Panc1 (cell line): ENCODE measurements at places on chromosomes 3 and 15.
A peak's percentile ranks its signal among the peaks of the same experiment; 100 is the strongest.

- DNase-seq: no peak
These were observed 39.1 kb downstream of the ATP2C1 start for GRCh38 chr3:130932979-130933378.

GRCh38 chr15:56765251-56765650 lies 31.9 kb upstream of the ZNF280D start:
- no peak for DNase-seq

DNA sequence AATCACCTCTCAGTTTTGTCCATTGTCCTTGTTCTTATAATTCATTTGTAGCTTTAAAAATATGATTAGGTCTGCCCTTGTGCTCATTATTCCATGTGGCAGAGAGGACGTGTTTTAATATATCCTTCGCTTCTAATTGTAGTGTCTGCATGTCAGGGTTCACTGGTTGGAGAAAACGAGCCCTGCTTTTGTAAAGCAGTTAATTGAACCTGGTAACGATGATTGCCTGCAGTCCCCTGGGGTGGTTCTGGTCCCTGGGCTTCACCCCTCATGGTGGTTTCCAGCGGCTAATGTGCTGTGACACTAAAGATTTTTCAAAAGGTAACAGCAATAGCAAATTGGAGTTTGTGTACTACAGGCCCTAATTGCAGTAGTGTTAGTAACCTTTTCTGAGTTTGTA lies 299.6 kb downstream of the CACNA2D3 start:
- no peak for DNase-seq

DNA sequence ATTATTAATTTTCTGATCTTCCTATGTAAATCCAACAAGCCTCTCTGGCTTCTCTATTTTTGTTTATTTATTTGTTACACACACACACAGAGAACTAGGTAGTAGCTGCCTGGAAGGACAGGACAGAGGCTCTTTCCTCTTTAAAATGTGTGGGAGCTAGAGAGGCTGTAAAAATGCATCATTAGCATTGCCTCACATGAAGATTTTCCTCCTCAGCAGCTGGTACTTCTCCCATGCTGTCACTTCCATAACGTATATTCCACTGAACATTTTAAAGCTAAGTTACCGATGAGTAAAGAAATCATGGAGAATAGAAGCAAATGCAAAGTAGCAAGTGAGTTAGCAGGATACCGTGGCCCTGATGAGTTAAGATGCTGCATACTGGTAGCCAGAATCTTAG lies 63.9 kb downstream of the IMPG2 start:
- DNase-seq: no peak

DNA sequence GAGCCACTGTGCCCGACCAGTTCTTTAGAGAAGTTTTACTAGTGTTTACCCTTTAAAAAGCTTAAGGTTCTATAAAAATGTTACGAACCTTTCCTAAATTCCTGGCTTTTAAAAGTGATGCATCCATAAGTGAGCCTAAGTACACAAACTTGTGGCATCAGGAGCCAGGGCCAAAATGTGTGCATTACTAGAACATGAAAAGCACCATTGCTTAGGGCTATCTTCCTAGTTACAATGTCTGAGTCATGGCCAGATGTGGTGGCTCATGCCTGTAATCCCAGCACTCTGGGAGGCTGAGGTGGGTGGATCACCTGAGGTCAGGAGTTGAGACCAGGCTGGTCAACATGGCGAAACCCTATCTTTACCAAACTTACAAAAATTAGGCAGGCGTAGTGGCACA lies 39.9 kb downstream of the LEO1 start:
- no peak for DNase-seq

GRCh38 chr3:114310695-114311094 lies 16.9 kb downstream of the TIGIT start:
- DNase-seq: no peak

DNA sequence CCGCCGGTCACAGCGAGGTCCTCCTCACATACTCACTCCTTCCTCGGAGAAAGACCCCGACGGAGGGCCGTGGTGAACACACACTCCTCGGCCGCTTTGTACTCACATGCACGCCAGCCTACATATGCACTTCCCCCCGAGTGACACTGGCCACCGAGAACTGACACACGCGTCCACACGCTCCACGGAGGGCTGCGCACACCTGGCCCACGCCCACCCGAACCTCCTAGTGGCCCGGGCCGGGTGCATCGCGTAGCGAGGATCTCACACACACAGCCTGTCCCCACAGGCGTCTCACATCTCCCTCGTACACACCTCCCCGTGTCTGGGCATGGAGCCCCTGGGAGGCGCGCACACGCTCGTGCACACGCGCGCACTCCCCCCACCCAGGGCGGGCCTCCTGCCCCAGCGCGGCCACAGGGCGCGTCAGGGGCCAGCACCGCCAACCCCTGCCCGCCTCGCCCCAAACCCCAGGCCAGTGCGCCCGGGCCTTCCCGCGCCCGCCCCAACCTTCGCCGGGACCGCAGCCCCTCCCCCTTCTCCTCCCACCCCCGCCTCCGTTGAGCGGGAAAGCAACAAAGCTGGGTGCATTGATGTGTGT lies 411 bp upstream of the C3orf70 start:
- DNase-seq: no peak

- no peak for DNase-seq
These were observed 19.9 kb upstream of the LRRC58 start for GRCh38 chr3:120369037-120369467.

GRCh38 chr3:23036728-23037127 lies 166.4 kb upstream of the UBE2E2 start:
- no peak for DNase-seq

GRCh38 chr3:66480666-66481065 lies 20.2 kb downstream of the LRIG1 start:
- no peak for DNase-seq

DNA sequence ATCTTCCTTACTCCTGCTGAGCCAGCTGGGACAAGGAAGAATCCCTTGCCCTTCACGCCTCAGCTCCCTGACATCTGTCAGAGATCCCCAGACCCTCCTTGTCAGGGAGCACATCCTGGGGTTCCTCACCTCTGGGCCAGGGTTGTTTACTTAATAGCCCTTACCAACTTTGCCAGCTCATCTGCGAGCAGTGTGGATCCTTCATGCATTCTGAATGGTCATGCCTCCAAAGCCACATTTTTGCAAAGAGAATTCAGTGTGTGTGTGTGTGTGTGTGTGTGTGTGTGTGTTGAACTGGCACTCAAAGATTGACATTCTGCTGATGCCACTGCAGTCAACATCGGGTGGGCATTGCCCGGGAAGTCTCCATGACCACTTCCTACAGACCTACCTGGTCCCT lies 112.6 kb downstream of the SLC49A4 start:
- DNase-seq: no peak

DNA sequence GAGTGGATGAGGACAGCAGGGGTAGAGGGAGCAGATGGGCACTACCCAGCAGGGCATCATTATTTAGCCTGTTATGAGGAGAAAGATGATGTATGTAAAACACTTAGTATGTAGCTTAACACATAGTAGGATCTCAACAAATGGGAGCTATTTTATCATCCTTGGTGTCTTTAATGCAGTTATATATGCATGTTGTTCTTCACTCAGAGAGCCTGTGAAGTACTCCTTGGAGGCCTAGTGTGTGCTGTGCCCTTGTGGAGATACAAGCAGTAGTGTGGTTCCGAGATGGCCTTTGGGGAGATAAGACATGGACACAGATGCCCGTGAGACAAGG lies 124.2 kb downstream of the LIPC start:
- no peak for DNase-seq

GRCh38 chr3:52779837-52780585 lies 2.6 kb downstream of the ITIH1 start:
- DNase-seq: no peak

GRCh38 chr15:72140088-72140487 lies 21.9 kb downstream of the SENP8 start:
- no peak for DNase-seq

DNA sequence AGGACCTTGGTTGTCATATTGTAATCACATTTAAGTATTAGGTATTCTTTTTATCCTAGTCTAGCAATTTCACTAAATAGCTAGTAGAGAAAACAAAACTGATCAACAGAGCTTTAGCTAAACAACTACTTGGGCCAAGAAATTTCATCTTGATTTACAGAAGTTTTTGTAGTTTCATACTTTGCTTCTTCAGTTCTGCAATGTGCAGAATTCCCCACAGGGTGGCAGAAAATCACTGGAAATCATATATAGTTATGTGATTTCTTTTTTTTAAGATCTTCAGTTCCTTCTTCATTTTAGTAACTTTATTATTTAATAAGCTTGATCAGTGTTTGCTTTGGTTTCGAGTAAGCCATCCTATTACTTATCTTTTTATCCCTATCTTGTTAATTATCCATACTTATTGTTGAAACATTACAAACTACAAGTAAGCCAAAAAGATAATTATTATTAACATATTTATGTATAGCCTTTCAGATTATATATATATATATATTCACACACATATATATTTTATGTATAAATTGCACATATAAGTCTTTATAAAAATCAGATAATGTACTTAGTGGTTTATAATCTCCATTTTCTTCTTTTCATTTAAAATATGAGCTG lies 2.2 kb upstream of the BNIP2 start:
- no peak for DNase-seq

- no peak for DNase-seq
These were observed 429.2 kb downstream of the CADM2 start for GRCh38 chr3:85387913-85388505.

- DNase-seq: no peak
These were observed 24.1 kb upstream of the BBX start for GRCh38 chr3:107498646-107499045.

DNA sequence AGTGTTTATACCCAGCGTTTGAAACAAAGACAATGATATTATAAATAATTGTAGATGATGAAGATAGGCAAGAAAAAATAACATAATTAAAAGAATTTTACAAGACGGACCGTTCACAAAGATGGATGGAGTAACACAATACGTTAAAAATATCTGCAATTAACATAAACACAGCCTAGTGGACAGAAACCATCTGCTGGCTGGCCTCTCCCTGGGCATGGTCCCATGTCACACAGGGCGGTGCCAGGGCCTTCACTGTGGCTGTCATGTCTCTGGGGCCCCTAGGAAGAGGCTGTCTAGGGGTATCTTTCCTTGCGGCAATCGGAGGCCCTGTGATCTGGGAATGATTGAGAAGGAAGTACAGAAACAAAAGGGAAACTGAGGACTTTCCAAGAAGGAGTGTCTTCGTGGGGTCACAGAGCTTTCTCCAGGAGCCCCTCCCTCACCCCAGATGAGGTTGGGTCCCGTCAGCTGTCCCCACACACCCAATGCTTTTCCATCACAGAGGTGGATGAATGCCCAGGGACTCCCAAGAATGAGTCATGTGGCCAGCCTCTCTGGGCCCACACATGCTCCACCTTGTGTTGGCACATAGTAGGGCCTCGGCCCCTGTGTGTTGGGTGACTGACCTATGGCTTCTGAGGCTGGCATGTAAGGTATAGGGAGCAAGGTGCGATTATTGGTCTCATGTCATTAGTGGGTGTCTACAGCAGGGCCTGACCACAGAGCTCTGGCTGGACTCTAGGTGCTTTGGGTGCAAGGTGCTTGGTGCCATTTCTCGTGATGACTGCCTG lies 87.1 kb downstream of the DNAJB8 start:
- no peak for DNase-seq

DNA sequence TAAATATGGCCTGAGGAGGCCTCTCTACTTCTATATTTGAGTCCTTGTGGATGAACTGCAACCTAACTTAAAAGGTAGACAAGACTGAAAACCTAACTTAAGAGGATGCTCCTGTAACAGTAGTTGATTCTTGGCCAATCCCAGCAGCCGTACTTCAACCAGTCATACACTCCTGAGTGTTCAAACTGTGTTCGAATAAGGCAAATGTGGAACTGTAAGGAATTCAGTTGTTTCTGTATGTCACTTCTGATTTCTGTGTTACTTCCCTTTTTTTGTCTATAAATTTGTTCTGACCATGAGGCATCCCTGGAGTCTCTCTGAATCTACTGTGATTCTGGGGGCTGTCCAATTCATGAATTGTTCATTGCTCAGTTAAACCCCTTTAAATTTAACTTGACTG lies 20.5 kb downstream of the GALK2 start:
- DNase-seq: no peak

DNA sequence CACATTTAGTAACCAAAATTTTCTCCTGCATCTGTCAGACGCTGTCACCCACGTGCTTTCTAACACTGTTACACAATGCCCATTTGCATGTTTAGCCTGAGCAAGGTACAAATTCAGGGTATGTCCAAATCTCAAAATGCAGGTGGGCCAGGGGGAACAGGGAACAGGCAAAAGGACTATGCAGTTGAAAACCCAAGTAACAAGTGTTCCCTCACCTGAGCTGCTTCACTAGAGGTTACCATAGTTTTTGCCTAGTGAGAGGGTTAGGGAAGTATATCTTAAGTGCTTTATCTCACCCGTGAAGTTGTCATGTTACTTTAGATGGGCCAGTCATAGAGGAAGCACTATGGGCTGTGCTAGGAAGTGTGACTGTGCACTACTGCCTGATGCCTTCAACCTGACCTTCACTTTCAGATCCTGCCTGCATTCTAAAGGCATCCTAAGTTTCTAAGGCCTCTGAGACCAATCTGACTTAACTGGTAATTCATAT lies 6.0 kb upstream of the TMEM87A start:
- DNase-seq: no peak

GRCh38 chr3:146125951-146126350 lies 35.0 kb downstream of the PLOD2 start:
- DNase-seq: peak; percentile 47
